ENCODE measurements at places on chromosomes 12 and 14. TPM values are rescaled to one million over a fixed set of nuclear protein-coding genes. Genes with fewer than 3 reads are reported as not detected.

- peak; percentile 93 for DNase-seq
These were observed 87.5 kb downstream of the DUSP16 start for GRCh38 chr12:12474931-12475795.

- no peak for DNase-seq
These were observed 13.3 kb upstream of the MAP3K9 start for GRCh38 chr14:70822530-70823185.

GRCh38 chr14:93220509-93220908, 13.5 kb downstream of the UBR7 start:
- DNase-seq = no peak

GRCh38 chr12:122200541-122201175, 2.9 kb upstream of the B3GNT4 start:
- no peak for DNase-seq

DNA sequence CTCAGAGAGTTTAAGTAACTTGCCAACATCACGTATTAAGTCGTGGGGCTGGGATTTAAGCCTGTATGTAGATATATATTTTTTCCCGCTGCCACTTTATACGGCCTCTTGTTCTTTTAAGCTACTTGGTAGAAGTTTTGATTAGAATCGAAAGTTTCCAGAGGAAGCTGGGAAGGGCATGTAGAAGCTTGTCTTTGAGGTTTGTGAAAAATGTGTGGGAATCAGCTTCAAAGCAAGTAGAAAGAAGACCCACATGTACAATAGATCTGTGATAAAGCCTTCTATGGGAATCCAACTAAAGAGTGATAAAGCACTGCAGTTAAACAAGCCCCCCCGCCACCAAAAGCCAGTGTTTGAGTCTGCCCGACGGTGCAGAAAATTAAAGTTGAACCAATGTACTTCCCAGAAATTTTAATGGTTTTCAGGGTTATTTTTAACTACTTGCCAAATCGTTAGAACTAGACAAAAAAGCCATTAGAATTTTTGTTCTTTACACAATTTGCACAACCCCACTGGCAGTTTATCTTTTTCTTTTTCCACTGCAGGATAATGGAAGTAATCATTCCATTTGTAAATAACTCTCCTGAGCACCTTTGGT, 25.5 kb downstream of the SERPINA11 start:
- no peak for DNase-seq

DNA sequence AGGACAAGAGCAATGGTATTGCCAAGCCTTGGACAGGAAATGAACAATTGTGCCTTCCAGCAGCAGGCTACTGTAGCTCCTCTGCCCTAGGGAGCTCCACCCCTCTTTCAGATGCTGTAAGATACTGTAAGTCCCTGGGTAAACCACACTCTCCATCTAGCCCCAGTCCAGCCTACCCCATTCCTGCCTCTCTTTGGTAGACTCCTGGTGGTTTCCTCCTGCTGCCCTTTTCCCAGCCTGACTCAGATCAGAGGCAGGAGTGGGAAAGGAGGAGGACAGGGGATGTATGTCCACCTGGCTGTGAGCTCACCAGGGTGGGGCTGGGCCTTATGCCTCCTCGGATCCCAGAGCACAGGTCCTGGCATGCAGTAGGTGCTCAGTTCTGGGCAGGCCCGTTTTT, 174.6 kb downstream of the ESRRB start:
- no peak for DNase-seq

- peak; percentile 50 for DNase-seq
These were observed 125.0 kb upstream of the HMGA2 start for GRCh38 chr12:65699251-65699650.

DNA sequence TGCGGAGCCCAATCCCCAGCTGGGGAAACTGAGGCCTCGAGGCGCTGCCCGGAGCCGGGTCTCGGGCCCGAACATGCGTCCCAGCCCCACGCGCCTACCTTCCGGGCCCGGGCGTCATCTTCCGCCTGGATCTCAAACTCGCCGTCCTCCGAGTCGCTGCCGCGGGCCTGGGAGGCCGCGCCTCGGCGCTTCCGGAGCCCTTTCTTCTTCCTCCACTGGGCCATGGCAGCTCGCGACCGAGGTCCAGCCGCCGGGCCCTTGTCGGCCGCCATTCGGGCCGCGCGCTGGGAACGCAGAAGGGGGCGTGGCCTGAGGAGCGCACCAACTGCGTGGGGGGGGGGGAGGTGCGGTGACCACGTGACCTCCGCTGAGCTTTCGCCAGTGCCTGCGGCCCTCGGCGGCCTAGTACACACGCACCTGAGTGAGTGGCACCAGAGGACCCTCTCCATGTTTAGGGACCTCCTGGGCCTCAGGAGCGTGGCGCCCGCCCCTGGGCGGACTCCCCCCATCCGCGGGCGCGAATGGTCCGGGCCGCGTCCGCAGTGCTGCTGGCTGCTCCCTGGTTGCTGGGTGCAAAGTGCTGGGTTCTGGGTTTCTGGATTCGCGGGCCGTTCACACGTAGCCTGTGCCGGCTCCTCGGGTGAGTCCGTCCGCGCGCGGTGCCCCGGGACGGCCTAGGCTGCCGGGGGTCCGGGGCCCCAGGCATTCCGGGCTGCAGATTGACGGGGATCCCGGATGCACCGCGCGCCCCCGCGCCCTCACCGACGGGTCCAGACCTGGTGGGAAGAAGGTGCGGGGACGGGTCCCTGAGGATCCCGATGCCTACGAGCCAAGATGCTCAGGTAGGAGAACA, at the start of the genes DDX54 and RITA1:
TSS of gene DDX54 (minus strand) at position 299 of the 853 bp plus-strand sequence. CDS start at position 272, 27 bp downstream.
TSS of gene RITA1 (plus strand) at position 542 of the 853 bp plus-strand sequence. CDS start 1,026 bp downstream, outside the sequence.
- DNase-seq = peak; percentile 83

COX8C gene
- total RNA-seq = not detected

All from lung microvascular endothelial cell (primary cell).